Fibroblast of villous mesenchyme (primary cell): ENCODE measurements at places on chromosomes 16 and 17. TPM values are rescaled to one million over a fixed set of nuclear protein-coding genes. Genes with fewer than 3 reads are reported as not detected.
A peak's percentile ranks its signal among the peaks of the same experiment; 100 is the strongest.

Gene SPN
- total RNA-seq: not detected in 2 replicates

Gene HOXB1
- not detected in 2 replicates for total RNA-seq

Gene CEP295NL
- 3.9 and 5.6 TPM in 2 replicates for total RNA-seq

Gene CCDC200
- total RNA-seq: not detected in 2 replicates

Gene GRB7
- 0.97 and 1.3 TPM in 2 replicates for total RNA-seq

- no peak for DNase-seq
These were observed 10.2 kb downstream of the RAB11FIP4 start for GRCh38 chr17:31401456-31402254.

GRCh38 chr16:1049113-1049975 is 23.2 kb upstream of the SSTR5 start:
- DNase-seq: no peak

DNA sequence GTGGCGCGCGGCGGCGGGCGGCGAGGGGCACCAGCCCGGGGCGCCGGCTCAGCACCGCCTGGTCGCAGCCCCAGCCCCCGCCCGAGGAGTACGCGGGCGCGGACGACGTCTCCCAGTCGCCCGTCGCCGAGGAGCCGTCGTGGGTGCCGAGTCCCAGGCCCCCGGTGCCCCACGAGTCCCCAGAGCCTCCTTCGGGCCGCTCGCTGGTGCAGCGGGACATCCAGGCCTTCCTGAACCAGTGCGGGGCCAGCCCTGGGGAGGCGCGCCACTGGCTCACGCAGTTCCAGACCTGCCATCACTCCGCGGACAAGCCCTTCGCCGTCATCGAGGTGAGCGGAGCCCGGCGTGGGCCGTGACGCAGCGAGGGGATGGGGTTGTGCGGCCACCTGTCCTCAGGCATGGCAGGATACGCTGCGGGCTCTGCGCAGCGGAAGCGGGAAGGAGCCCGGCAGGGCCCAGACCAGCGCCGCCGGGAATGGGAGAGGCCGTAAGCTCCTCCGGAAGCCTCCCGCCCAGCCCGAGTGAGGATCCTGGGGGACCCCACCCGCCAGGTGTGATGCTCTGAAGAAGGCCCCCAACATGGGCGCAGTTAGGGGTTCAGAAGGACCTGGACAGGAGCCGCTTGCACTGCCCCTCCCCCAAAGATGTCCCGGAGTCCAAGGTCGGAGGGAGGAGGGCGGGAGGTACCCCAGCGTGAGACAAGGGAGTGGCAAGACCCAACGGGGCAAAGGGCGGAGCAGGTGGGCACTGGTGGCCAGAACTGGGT is 522 bp downstream of the NAGS start:
- no peak for DNase-seq

DNA sequence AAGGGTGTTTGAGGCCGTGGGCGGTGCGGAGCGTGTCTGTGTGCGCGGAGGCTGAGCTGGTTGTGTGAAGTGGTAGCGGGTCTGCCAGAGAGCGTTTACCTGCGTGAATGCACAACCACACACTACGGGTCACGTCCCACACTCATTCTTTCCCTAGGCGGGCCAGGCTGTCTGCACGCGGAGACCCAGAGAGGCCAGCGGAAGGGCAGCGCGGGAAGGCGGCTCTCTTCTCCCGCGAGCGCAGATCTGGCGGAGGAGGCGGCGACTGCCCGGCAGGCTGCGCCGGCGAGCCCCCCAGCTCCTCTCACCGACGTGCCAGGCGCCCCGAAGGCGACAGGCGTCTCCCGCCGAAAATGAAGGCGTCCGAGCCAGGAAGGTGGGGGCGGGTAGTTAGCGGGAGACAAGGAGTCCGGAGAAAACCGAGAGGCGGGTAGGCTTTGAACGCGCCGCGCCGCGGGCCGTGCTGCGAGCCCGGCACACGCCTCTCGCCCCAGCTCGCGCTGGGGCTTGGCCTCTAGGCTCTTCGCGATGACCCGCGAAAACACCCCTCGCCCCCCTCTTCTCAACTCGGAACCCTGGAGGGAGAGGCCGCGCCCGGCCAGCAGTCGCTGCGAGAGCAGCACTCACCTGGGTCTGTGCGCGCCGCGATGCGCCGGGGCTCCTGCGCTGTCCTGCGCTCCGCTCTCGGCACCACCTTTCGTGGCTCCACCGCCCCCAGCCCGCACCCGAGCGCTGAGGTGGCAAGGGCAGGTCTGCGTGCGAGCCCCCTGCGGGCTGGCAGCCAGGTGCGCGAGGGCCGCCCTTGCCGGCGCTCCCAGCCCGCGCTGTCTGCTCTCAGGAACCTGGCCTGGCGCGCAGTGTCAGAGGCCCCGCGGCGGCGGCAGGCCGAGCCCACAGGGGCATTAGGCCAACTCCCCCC is 2.0 kb upstream of the FOXF1 start:
- DNase-seq: peak; percentile 55

GRCh38 chr17:77423589-77424451 is 283.1 kb downstream of the SEC14L1 start:
- DNase-seq: peak; percentile 93

GRCh38 chr17:44636562-44636961 is 19.7 kb upstream of the MEIOC start:
- DNase-seq: peak; percentile 73
